Left renal pelvis (tissue), 4 donors: ENCODE measurements at places on chromosomes 11 and 22.

GRCh38 chr11:94112206-94112953 is 16.3 kb upstream of the PANX1 start:
- no peak for DNase-seq

GRCh38 chr11:126874276-126874675 is 126.3 kb downstream of the KIRREL3 start:
- no peak for DNase-seq

GRCh38 chr22:49592780-49593501 is 234.7 kb downstream of the BRD1 start:
- no peak for DNase-seq

GRCh38 chr11:128593281-128593680 is 5.9 kb upstream of the ETS1 start:
- no peak for DNase-seq

- DNase-seq, result no peak
These were observed 101.4 kb downstream of the SYT9 start for GRCh38 chr11:7353100-7353499.

DNA sequence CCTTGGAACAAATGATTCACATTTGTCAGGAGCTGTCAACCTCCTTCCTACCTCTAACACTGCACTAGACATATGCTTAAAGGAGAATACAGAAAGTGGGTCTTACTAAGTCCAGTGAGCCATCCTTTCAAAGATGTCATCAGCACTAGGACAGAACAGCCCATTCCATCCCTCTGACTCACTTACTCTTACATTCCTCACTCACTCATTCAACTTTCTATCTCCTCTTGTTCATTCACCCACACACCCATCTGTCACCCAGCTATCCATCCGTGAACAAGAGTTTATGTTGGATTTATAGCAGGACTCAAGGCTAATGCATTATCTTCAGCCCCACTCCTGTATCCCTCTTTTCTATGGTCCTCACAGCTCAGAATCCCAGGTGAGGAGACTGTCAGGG is 9.1 kb downstream of the INSC start:
- DNase-seq, result no peak
